ENCODE measurements at places on chromosomes 11 and 22. TPM values are rescaled to one million over a fixed set of nuclear protein-coding genes. Genes with fewer than 3 reads are reported as not detected.

Gene CALCA
- total RNA-seq, result not detected

Gene ATL3
- total RNA-seq, result 77.3 TPM

Gene DRAP1
- total RNA-seq, result 135 TPM

Gene LMNTD2
- 1.1 TPM for total RNA-seq

Gene WT1
- total RNA-seq, result not detected

Gene ART5
- total RNA-seq, result not detected

Gene RANBP1
- total RNA-seq, result 302 TPM

Gene VWA5A
- total RNA-seq, result 7.6 TPM

Gene OR5M8
- not detected for total RNA-seq

Gene NCR3LG1
- total RNA-seq, result 0.21 TPM

Gene LRRC4C
- total RNA-seq, result not detected

Gene RAG1
- under 0.01 TPM for total RNA-seq

Gene CTSF
- 98.8 TPM for total RNA-seq

Gene MRGPRX3
- not detected for total RNA-seq

Gene CCDC87
- total RNA-seq, result 0.21 TPM

Gene B4GALNT4
- not detected for total RNA-seq

Gene ATP6V1E1
- 94.6 TPM for total RNA-seq

Gene OR5B21
- not detected for total RNA-seq

Gene TMEM86A
- 4.8 TPM for total RNA-seq
